Hepatocyte (in vitro differentiated cells): ENCODE measurements at places on chromosomes 13 and 19. TPM values are rescaled to one million over a fixed set of nuclear protein-coding genes. Genes with fewer than 3 reads are reported as not detected.

Gene CDK8
- polyA plus RNA-seq, result 9.6 and 16.1 TPM in 2 replicates

Gene PSG7
- polyA plus RNA-seq, result not detected in 2 replicates

Gene ZNF536
- 3.6 and 4.1 TPM in 2 replicates for polyA plus RNA-seq

Gene ZNF493
- polyA plus RNA-seq, result 9.8 and 14.0 TPM in 2 replicates

Gene RPL21
- polyA plus RNA-seq, result 349 and 358 TPM in 2 replicates

Gene ZNF613
- 3.8 and 5.2 TPM in 2 replicates for polyA plus RNA-seq

Gene FBXO27
- 10.3 and 11.0 TPM in 2 replicates for polyA plus RNA-seq

Gene ZNF530
- polyA plus RNA-seq, result 1.3 and 2.8 TPM in 2 replicates

Gene IGFL2
- polyA plus RNA-seq, result 17.2 and 22.9 TPM in 2 replicates

Gene ZNF569
- 2.2 and 3.6 TPM in 2 replicates for polyA plus RNA-seq

Gene S1PR2
- 8.6 and 11.4 TPM in 2 replicates for polyA plus RNA-seq

Gene CGB1
- 0.52 TPM in 1 of 2 replicates, not detected in the other for polyA plus RNA-seq

Gene CBLC
- polyA plus RNA-seq, result 38.1 and 39.7 TPM in 2 replicates

Gene GJB2
- polyA plus RNA-seq, result 5.9 and 11.1 TPM in 2 replicates

Gene APBA3
- 25.5 and 29.0 TPM in 2 replicates for polyA plus RNA-seq

Gene PGLYRP1
- not detected in 2 replicates for polyA plus RNA-seq

Gene DHX34
- 17.6 and 18.2 TPM in 2 replicates for polyA plus RNA-seq

Gene COG6
- polyA plus RNA-seq, result 18.3 and 25.3 TPM in 2 replicates

Gene NLRP7
- polyA plus RNA-seq, result not detected in 2 replicates

Gene ELSPBP1
- polyA plus RNA-seq, result 0.28 and 1.9 TPM in 2 replicates

Gene ZNF562
- 0.94 and 1.3 TPM in 2 replicates for polyA plus RNA-seq

Gene CYP2A6
- polyA plus RNA-seq, result 0.50 and 1.7 TPM in 2 replicates

Gene ZNF829
- polyA plus RNA-seq, result 0.83 and 1.6 TPM in 2 replicates

Gene SGCG
- polyA plus RNA-seq, result 2.7 and 4.3 TPM in 2 replicates

Gene ZNF180
- polyA plus RNA-seq, result 3.1 and 3.2 TPM in 2 replicates

Gene KCNJ14
- 0.32 and 1.1 TPM in 2 replicates for polyA plus RNA-seq

Gene NR2C2AP
- polyA plus RNA-seq, result 5.2 and 10.4 TPM in 2 replicates

Gene GSX1
- polyA plus RNA-seq, result not detected in 2 replicates

Gene RAB11B
- polyA plus RNA-seq, result 174 and 216 TPM in 2 replicates

Gene ZNF675
- polyA plus RNA-seq, result 4.7 and 8.3 TPM in 2 replicates

Gene C1QTNF9
- not detected in 2 replicates for polyA plus RNA-seq

Gene TEKTIP1
- polyA plus RNA-seq, result 1.4 and 1.5 TPM in 2 replicates

Gene ADM5
- polyA plus RNA-seq, result not detected in 2 replicates

Gene PNPLA6
- 49.7 and 50.5 TPM in 2 replicates for polyA plus RNA-seq

Gene ATF5
- 16.1 and 23.8 TPM in 2 replicates for polyA plus RNA-seq

Gene RINL
- 4.6 and 7.7 TPM in 2 replicates for polyA plus RNA-seq

Gene TINCR
- 2.4 and 4.9 TPM in 2 replicates for polyA plus RNA-seq

Gene OVOL3
- polyA plus RNA-seq, result not detected in 2 replicates

Gene CEACAM7
- not detected in 2 replicates for polyA plus RNA-seq

Gene KIR3DL1
- not detected in 2 replicates for polyA plus RNA-seq

Gene NKPD1
- polyA plus RNA-seq, result 0.50 and 0.60 TPM in 2 replicates

Gene CABP5
- not detected in 2 replicates for polyA plus RNA-seq

Gene PINLYP
- polyA plus RNA-seq, result 4.5 and 4.6 TPM in 2 replicates

Gene F7
- 7.0 and 12.6 TPM in 2 replicates for polyA plus RNA-seq

Gene GJA3
- 0.10 and 0.16 TPM in 2 replicates for polyA plus RNA-seq

Gene FAM124A
- 1.7 TPM in 1 of 2 replicates, not detected in the other for polyA plus RNA-seq

Gene NLRP4
- polyA plus RNA-seq, result not detected in 2 replicates

Gene MCEMP1
- polyA plus RNA-seq, result not detected in 2 replicates

Gene MAST1
- 0.22 and 0.54 TPM in 2 replicates for polyA plus RNA-seq

Gene CLDND2
- polyA plus RNA-seq, result 6.8 and 7.2 TPM in 2 replicates

Gene IER2
- polyA plus RNA-seq, result 325 and 369 TPM in 2 replicates

Gene BAX
- 106 and 116 TPM in 2 replicates for polyA plus RNA-seq

Gene FOXA3
- polyA plus RNA-seq, result 16.7 and 18.6 TPM in 2 replicates

Gene ENOX1
- 2.9 and 4.0 TPM in 2 replicates for polyA plus RNA-seq
